NCI-H748 treated with DMSO at 0.1 percent for 48 hours (cell line): ENCODE measurements at places on chromosomes 11 and 22.

GRCh38 chr11:68106165-68106940, 14.8 kb downstream of the CHKA start:
- no peak for DNase-seq

DNA sequence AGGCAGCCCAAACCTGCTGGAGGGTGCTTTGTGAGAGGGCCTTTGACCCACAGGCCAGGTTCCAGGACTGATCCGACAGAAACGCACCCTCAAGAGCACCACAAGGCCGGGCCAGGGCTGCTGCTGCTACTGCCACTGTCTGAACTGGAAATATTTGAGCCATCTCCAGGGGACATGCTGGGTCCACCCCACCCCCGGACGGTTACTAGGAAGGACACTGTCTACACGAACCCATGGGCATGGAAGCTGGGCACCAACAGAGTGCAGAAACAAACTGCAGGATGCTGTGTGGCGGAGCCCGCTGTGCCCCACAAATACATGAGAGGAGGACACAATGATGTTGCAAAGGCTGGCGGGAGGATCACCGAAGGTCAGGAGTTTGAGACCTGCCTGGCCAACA, 283.7 kb downstream of the CTTN start:
- no peak for DNase-seq

GRCh38 chr11:101048479-101048878, 81.1 kb downstream of the PGR start:
- no peak for DNase-seq

- no peak for DNase-seq
Measured at GRCh38 chr22:42620084-42620483, 5.4 kb upstream of the POLDIP3 start.

DNA sequence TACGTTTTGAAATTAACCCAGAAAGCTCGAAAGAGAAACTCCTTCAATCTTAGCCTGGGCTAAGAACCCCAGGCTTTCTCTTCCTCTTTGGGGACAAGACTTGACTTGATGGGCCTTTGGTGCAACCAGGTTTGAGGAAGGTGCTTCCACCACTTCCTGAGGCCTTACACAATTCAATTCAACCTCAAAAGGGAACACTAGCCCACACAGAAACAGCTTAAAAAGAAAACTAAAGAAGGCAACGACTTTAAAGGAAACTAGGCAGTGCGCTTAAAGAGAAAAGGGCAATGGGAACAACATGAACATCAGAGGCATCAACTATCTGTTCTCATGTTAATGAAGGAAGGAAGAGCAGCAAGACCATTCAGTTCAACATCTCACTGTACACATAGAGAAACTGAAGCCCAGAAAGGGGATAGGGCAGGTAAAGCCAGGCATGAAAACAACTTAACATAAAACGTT, 24.8 kb downstream of the PAK1 start:
- DNase-seq: no peak

DNA sequence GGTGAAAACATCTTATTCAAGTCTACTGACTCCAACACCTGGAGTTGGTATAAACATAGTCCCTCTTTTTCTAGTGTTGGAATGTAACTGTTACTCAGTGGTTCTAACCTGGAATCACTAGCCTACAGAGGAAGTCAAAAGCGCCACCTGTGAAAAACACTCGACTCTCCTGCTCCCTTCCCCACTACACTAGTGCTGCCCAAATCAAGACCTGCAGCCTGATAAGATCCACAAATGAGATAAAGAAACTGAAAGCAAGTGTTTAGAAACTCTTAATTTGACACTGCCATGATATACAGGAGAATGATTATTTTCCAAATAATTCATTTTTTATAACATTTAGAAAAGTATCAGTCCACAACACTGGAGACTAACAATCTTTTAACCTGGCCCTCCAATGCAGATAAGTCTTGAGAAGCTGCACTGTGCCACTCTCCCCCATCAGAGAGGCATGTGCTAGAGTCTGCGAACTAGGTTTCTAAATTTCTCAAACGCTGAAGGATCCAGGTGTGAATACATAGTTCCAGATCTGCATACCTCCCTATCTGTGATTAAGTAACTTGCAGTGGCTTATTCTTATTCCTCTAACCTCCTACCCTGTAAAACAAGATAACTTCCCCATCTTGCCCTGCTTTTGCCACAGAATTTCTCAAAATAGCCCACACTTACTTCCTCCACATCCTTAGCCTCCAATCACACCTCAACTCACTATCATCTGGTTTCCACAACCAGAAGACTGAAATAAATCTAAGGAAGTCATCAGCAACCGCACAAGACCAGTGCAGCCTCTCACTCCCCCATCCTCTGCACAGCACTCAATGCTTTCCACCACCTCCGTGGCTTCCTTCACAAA, 88.1 kb downstream of the RRAS2 start:
- DNase-seq: no peak

DNA sequence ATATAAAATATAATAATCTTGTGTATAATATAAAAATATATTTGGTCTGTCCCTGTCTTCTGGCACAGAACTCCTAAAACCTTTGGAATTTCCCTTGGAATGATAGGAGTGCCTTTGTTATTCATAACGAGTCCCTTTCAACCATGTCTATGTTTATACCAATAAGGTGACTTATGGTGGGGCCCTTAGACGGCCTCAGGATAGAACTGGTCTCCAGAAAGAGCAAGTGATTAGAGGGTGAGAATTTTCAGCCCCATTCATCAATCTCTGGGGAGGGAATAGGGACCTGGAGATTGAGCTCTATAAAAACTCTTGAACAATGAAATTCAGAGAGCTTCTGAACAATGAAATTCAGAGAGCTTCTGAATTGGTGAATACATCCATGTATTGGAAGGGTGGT, 18.4 kb upstream of the PICALM start:
- no peak for DNase-seq

GRCh38 chr11:9320047-9320446, 5.7 kb upstream of the TMEM41B start:
- no peak for DNase-seq

- no peak for DNase-seq
Measured at GRCh38 chr11:24687531-24688147, 190.8 kb downstream of the LUZP2 start.

DNA sequence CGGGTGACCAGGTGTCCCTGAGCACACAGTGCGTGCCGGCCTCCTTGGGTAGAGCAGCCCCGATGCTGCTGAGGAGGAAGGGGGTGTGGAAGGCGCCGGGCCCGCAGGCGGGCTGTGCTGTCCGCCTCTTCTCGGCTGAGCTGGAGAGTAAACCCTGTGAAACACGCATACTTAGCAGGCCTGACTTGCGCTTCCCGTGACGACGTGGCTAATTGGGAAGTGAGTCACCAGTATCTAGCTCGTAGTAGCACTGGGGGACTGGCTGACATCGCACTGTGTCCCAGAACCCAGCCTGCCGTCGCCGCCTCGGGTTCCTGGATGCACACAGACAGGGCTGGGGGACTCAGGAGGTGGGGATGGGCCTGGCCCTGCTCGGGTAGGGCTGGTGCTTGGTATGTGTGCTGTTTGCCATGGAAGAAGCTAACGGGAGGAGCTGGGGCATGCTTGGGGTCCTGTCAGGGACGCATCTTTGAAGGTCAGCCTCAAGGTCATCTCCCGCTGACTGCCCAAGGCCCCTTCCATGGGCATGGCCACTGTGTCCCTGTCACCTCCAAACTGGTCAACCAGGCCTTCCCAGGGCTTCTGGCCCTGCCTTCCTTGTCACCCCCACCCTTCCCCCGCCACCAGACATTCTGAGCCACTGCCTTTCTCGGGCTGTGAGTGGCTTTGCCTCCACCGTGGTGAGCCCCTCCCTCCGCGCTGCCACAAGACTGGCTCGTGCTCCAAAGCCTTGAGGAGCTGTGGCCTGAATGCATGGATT, 1327.0 kb downstream of the BRD1 start:
- DNase-seq: no peak

- peak; percentile 23 for DNase-seq
Measured at GRCh38 chr22:28798810-28799605, 1.4 kb downstream of the XBP1 start.

DNA sequence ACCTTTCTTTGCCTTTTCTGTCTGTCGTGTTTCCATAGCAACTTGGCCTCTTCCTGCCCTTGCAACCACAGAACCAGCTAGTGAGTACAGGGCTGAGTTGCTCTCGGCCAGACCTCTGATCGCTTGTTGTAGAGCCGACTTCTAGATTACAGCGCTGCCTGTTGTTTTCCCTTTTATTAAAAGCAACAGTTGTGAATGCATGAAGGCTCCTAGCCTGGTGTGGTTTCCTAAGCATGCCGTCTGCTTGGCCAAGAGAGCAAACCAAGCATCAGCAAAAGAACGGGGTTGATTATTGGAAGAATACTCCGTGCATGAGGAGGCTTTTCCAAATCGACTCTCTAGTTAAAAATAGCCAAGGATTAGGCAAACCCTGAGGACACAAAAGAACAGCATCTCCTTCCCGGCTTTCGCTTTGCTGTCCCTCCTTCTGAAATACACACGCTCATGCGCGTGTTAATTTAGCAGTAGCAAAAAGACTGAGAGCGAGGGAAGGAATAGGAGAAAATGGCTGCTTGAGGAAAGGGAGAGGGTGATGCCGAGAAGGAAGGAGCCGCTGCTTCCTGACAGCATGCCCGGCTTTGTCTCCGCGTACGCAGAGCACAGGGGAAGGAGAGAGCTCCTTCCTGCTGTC, 71.5 kb upstream of the TTC12 start:
- DNase-seq: no peak

- DNase-seq: no peak
Measured at GRCh38 chr11:100925935-100926334, 203.7 kb downstream of the PGR start.

GRCh38 chr22:39738746-39739145, 154.8 kb downstream of the ENTHD1 start:
- no peak for DNase-seq

DNA sequence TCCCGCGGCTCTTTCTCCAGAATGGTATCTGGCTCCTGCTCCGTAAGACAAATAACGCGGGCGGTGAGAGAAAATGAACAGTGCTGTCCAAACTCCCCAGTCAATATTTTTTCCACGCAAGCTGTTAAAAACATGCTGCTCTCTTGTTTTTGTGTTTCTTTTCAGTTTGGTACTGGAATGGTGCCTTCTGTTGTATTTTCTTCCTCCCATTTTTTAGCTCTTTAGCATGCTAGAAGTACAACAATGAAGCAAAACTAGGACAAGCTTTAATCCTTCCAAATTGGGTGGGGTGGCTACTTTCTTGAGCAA, 599 bp upstream of the PPP2R1B start:
- DNase-seq: no peak

- DNase-seq: no peak
Measured at GRCh38 chr11:12182676-12183541, 72.5 kb downstream of the MICAL2 start.

DNA sequence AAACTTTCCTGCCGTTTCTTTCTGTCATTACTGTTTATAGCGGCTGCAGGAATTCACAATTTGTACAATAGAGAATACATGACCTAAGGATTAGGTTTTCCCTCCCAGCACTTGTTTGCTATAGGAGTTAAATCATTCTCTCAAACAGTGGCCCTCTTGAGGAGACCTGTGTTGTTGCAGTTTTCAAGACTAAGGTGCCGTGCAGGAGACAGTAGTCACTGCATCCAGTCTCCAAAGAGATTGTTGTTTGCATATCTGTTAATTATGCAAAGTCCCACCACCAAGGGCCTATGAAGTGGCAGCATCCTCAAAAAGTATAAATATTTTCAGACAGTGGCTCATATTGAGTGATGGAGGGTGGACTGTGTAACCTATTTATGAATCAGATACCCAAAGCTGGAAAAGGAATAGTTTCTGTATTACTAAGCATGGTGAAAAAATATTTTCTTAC, 2.3 kb downstream of the PRSS23 start:
- DNase-seq: no peak

GRCh38 chr11:66473608-66474515, 6.4 kb upstream of the DPP3 start:
- DNase-seq: no peak

- DNase-seq: no peak
Measured at GRCh38 chr22:21764038-21764804, 28.6 kb upstream of the YPEL1 start.

DNA sequence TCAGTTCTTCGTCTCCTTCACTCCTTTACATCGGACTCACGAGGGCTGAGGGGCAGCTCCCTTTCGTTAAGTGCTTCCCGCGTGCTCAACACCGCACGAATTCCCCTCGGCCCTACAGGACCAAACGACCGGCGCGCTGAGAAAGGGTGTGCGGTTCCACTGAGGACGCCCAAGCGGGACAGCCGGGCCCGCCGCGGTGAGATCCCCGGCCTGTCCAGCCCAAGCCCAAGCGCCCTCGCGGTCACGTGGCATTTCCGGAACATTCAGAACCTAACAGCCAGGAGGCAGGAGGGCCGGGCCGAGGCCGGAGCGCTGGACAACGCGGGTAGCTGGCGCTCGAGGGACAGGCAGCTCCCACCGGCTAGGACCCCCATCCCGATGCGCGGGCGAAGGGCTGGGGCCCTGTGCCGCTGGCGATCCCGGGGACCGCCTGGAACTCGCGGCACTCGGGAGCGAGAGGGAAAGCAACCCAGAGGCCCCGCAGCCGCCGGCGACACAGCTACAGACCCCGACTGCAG, 737 bp upstream of the STIP1 start:
- DNase-seq: no peak

DNA sequence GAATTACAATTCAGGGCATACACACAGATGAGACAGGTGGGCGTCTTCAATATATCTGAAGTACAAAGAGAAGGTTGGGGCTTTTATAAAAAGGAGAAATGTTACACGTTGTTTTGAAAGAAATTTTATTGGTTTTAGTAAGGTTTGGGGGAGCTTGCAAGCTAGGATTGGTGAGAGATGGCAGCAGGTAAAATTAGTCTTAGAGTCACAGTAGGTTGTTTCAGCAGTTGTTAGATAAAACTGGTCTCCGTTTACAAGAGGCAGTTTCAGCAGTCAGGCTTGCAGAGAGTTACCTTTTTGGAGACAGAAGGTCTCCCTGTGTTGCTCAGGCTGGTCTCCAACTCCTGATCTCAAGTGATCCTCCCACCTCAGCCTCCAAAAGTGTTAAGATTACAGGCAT, 2.4 kb upstream of the SAAL1 start:
- DNase-seq: no peak

DNA sequence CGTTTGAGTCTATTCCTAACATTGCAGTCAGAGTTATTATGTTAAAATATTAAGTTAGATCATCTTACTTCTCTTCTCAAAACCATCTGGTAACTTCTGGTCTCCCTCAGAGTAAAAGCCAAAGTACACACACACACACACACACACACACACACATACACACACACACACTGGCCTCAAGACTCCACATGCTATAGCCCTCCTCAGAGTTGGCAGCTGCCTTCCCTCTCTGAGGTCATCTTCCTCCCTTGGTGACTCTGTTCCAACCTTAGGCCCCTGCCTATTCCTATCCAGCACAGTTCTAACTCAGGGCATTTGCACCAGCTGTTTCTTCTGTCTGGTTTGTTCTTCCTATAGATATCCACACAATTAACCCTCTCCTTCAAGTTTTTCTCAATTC, 272.0 kb upstream of the SESN3 start:
- DNase-seq: no peak

DNA sequence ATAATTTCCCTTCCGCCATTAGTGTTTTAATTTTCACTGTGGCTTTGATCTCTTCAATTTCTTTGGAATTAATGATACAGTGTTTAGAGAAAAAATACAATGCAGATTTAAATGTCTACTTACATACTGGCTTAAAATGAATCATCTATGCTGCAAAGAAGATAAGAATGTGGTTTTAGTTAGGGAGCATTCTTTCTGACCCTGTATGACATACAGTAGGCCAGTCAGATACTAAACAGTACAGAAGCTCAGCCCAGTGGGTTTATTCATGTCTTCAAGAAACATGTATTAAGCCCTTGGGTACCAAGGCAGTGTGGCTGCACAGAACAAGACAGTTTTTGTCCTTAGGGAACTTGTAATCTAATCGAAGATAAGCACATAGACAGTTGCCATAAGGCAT, 268.8 kb downstream of the DDX10 start:
- no peak for DNase-seq
